ENCODE measurements at places on chromosomes 16 and 17. TPM values are rescaled to one million over a fixed set of nuclear protein-coding genes. Genes with fewer than 3 reads are reported as not detected.

C16orf46 gene
- 5.6 TPM for total RNA-seq

CSH1 gene
- not detected for total RNA-seq

GP1BA gene
- not detected for total RNA-seq

MILR1 gene
- 1.4 TPM for total RNA-seq

CHRNE gene
- not detected for total RNA-seq

RUNDC3A gene
- total RNA-seq: 0.48 TPM

COQ7 gene
- 35.5 TPM for total RNA-seq

All from transverse colon (tissue), 4 donors.